Activated CD8-positive, alpha-beta T cell treated with anti-CD3 and anti-CD28 coated beads for 36 hours (primary cell): ENCODE measurements at places on chromosomes 2 and 18.

- DNase-seq: no peak
These were observed 391.1 kb downstream of the DCC start for GRCh38 chr18:52730972-52731619.

DNA sequence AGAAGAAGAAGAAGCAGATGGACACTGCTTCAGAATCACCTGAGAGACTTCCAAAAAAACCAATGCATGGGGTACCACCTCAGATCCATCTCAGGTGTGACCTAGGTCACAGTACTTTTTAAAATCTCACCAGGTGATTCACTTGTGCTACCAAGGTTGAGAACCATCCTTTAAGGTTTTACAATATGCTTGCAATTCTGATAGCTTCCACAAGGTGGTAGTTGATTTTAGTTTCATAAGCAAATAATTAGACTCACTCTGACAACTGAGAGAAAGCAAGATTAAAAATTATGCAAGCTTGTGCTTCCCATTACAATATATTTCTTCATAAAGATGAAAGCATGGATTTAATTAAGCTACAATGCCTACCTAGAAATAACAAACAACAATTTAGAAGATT lies 355.1 kb downstream of the EN1 start:
- no peak for DNase-seq

DNA sequence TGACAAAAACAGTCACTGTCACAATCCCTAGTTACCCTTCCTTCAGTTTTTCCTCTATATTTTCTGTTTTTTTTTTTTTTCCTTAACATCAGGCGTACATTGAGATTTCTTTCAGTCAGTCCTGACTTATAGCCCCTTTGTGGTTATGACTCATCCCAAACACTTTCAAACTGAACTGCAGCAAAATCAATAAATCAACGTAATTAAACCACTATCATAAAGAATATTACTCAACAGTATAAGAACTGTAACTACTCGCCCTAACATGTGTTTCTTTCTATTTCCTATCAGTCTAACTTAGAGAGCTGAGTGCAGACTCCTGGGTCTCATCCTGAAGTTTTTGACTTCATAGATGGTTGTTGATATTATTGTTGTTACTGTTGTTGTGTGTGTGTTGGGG lies 523.5 kb downstream of the LRRTM4 start:
- DNase-seq: no peak

- DNase-seq: no peak
These were observed 2.3 kb downstream of the ASB3 start for GRCh38 chr2:53784436-53784835.

DNA sequence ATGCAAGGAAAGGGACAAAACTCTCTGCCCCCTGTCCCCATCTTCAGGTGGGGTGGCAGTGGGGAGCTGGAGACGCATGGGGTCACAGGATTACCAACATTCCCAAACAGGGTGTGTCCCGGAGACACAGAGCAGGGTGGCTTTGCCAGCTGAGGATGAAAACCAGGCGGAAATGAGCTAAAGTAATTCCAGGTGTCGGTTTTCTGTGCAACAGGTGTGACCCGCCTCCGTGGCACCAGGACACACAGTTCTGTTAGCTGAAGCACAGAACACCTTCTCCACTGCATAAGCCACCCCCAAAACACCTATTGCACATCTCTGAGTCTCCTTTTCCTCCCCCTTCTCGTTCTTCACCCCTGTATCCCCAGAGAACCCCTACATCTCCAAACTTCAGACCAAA lies 122.7 kb upstream of the GLI2 start:
- no peak for DNase-seq

DNA sequence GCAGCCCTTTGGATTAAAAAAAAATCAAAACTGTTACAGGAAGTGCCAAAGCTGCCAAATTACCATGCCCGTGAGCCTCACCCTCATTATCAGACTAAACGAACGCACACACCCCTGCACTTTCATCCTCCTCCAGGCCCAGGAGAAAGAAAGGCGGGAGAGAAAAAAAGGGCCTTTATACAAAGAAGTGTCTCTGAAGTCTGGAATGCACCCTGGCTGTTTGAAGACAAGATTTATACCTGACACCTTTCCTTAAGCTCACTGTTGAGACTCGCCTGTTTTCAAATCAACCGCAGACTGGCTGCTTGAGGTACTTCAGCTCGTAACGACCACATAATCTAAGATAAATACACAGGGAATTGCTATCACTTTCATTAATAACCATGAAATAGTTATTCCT lies 31.0 kb downstream of the EDAR start:
- no peak for DNase-seq

- no peak for DNase-seq
These were observed 81.4 kb upstream of the RGPD5 start for GRCh38 chr2:109712746-109713145.

DNA sequence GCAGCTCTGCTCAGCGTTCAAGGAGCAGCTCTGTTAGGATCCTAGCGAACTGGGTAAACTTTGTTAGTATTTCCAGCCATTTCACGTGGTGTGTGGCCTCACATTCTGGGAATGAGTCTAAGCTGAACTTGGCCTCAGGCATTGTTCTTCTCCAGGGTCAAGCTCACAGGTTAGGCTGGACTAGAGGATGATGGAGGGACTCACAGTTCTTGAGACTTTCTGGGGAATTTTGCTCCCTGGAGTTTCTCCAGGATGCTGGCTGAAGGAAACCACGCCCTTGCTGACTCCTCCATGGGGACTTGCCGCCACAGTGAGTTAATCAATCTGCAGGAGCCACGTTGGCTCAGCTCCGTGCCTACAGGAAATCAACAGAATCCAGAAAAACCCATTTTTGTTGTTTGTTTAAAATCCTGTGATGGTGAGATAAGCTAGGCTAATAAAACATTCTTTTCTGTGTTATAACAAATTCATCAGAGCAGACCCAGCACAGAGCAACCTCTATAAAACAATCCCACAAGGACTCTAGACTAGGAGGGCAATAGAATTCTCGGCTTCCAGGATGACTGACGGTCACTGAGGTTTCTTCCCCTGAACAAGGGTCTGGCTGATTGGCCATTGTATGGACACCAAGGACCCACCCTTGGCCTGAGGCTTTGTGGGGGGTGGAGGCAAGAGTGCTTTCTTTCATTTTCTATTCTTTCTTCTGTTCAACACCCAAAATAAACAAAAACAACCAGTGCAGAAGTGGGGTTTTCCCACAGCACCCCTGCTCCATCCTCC lies 12.6 kb downstream of the CNDP1 start:
- no peak for DNase-seq
